Naive B cell (primary cell): ENCODE measurements at places on chromosomes 11 and 22. TPM values are rescaled to one million over a fixed set of nuclear protein-coding genes. Genes with fewer than 3 reads are reported as not detected.
A peak's percentile ranks its signal among the peaks of the same experiment; 100 is the strongest.

APOBEC3C gene
- 315 TPM for polyA plus RNA-seq

DNA sequence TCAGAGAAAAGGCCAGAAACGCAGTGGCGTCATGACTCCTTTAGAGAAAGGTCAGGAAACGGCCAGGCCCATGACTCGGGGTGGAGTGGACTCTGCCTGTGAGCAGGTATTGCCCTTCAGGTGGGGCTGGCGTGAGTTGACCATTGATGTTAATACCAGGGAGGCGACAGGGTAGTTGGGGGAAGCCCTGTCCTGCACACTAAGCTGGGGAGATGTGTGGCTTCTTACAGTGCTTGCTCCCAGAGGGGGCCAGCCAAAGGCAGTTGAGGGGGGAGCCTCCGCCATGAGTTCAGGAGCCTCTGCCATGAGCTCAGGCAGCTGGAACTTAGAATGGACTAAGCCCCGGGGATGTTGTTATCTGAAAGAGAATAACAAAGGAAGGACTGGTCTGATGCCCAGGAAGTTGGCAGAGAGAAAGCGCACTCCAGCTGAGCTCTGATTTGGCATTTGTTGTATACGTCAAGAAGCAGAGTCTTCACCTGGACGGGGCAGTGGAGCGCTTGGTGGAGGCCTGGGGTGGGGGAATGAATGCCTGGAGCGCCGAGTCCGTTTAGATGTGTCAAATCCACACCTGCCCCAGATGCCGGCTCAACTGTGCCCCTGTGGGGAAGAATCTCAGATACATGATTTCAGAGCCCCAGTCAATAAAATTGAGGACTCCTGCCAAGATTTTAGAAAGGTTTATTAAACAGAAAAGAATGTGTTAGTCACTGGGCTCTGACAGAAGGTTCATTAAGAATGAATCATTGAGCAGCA, 222.5 kb downstream of the TBC1D22A start:
- no peak overlapping the region for H3K4me3 ChIP-seq
- H3K4me1 ChIP-seq, result peaks cover 34% of the 10 kb centered on the region
- DNase-seq, result no peak
- H3K27me3 ChIP-seq, result no peaks in the 10 kb centered on the region

FBXO7 gene
- polyA plus RNA-seq, result 175 TPM

PTPRCAP gene
- polyA plus RNA-seq, result 956 TPM

- H3K4me3 ChIP-seq, result no peak overlapping the region
- H3K36me3 ChIP-seq, result no peaks in the 10 kb centered on the region
- H3K27me3 ChIP-seq, result no peaks in the 10 kb centered on the region
- DNase-seq, result no peak
- H3K27ac ChIP-seq, result no peak overlapping the region
- H3K4me1 ChIP-seq, result peaks cover 14% of the 10 kb centered on the region
Measured at GRCh38 chr11:121347813-121348212, 55.2 kb downstream of the SC5D start.

DNA sequence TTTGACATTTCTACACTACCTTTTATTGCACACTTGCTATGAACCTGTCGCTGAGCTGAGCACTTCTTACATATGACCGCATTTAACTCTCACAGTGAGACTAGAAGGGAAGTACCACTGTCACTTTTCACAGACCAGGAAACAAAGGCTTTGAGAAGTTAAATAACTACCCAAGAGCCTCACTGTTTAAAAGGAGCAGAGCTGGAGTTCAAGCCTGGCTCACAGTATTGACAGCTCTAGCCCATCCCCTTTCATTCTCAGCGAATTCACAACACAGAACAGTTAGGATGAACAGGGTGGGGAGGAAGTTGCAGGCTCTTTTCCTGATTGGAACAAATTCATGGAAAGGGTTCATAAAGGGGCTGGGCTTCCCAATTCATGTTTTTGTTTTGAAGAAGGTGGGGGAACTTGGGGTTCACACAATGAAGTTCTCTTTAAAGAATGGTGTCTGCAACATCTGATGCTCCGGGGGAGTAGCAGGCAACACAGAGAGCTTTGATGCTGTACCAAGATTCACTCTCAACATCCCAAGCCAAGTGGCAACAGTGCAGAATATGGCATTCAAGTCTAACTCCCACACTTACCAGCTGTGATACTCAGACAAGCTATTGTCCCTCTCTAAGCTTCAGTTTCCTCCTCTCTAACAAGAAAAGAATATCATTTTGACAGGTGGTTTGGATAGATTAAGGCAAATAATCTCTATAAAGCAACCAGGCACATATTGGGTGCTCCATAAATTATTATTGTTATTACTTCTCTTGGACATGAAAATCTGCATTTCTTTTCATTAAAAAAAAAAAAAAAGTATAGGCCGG, 17.2 kb downstream of the SCGB1A1 start:
- peak overlapping the region; percentile 87 for H3K27ac ChIP-seq
- H3K4me1 ChIP-seq, result peaks cover 52% of the 10 kb centered on the region
- H3K36me3 ChIP-seq, result no peaks in the 10 kb centered on the region
- H3K27me3 ChIP-seq, result no peaks in the 10 kb centered on the region

DNA sequence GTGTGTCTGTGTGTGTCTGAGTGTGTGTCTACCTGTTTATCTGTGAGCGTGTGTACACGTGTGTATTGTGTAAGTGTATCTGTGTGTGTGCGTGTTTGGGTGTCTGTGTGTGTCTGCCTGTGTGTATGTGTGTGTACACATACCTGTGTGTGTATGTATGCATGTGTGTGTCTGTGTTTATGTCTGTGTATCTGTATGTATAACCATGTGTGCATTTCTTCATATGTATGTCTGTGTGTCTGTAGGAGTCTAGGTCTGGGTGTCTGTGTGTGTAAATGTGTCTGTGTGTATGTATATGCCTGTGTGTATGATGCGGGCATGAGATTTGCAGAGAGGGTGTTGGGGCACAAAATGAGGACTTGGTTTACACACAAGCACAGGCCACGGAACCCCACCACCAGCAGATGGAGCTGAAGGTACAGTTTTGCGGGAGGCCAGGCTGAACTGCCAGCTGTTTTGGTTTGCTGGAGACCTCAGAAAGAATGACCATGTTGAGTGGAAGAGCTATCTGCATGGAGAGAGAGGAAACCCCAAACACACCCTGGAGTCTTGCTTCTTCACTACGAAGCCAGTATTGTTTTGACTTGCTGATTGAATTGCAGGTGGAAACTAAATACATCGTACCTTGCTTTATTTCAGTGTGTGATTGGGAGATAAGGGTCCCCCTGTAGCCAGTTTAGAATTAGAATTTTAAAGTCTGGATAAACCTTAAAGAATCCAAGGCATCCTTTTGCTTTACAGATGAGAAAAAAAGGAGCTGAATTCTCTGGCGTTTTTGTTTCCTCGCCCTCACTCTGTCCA, 497.2 kb downstream of the NTM start:
- no peaks in the 10 kb centered on the region for H3K27me3 ChIP-seq
- H3K27ac ChIP-seq, result no peak overlapping the region
- no peaks in the 10 kb centered on the region for H3K36me3 ChIP-seq
- no peak for DNase-seq

DNA sequence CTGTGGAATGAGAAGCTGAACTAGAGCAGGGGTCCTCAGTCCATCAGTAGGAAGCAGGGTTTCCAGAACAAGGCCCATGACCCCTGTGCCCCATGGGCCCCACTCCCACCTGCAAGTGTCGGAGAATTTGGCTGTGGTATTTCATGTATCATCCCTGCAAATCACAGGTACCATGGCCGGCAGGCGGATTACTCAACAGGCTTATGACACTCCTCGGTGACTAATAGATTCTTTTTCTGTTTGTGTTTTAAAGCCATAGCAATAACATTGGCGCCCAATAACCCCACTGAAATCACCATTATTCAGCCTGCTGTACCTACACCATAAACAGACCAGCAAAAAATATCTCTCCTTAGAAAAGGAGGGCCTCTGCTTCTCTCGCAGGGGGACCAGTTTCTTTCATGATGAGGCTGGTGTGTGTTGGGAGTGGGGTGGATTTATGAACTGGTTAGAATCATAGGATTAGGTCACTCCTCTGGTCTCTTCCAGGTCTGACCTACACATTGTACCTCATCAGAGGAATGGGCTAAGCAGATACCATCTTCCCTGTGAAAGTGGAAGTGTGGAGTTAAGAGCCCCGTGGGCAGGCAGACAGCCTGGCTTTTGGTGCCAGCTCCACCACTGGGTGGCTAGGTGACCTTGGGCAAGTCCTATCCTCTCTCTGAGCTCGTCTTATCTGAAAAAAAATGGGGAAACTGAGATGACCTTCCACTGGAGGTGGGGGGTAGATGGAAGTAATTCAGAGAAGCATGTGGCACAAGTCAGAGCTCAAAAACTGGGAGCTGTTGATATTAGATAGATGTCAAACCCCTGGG, 60.2 kb upstream of the WNT11 start:
- H3K4me1 ChIP-seq, result no peaks in the 10 kb centered on the region
- no peak overlapping the region for H3K4me3 ChIP-seq
- no peaks in the 10 kb centered on the region for H3K36me3 ChIP-seq

DNA sequence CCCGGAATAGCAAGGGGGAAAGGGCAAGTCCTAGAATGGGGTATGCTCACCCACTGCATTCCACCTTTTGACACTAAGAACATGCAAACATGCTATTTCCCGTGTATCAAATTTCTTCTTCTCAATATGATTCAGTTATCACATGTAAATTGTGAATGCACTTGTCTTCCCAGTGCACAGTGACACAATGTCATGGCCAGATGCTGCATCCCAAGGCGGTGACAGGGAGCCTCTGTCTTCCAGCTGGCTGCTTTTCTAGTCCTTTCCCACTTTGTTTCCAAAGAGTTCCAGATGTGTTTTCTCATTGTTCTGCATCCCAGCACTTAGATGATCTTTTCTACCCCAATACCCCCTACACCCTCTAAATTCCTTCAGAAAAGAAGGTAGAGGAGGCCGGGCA, 12.4 kb downstream of the SLC25A18 start:
- no peak for DNase-seq
- H3K4me1 ChIP-seq, result no peaks in the 10 kb centered on the region
- H3K27ac ChIP-seq, result no peak overlapping the region
- H3K27me3 ChIP-seq, result peaks cover 15% of the 10 kb centered on the region
- H3K36me3 ChIP-seq, result no peaks in the 10 kb centered on the region

GRCh38 chr22:39410264-39410663, 10.7 kb downstream of the TAB1 start:
- no peaks in the 10 kb centered on the region for H3K36me3 ChIP-seq
- H3K27me3 ChIP-seq, result no peaks in the 10 kb centered on the region
- H3K4me3 ChIP-seq, result no peak overlapping the region
- H3K27ac ChIP-seq, result no peak overlapping the region
- DNase-seq, result no peak

DNA sequence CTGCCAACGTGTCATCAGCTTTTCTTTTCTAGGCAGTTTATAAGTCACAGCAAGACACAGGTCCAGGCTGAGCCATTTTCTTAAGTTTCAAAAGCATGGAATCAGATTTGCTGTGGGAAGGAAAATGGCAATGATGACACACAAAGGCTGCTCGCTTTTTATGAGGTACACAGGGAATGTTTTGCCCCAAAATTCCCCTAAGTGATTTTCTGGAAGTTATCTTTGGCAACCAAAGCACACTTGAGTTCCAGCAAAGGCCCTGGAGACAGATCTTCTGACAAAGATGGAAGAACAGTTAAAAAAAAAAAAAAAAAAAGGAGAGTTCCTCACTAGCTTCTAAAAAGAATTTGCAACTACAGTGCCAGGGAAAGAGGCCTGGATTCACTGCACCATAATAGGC, 260.8 kb downstream of the LARGE1 start:
- H3K4me1 ChIP-seq, result peaks cover 21% of the 10 kb centered on the region
- peaks cover 38% of the 10 kb centered on the region for H3K36me3 ChIP-seq
- no peak overlapping the region for H3K4me3 ChIP-seq
- H3K27me3 ChIP-seq, result no peaks in the 10 kb centered on the region
- DNase-seq, result no peak
- no peak overlapping the region for H3K27ac ChIP-seq

DNA sequence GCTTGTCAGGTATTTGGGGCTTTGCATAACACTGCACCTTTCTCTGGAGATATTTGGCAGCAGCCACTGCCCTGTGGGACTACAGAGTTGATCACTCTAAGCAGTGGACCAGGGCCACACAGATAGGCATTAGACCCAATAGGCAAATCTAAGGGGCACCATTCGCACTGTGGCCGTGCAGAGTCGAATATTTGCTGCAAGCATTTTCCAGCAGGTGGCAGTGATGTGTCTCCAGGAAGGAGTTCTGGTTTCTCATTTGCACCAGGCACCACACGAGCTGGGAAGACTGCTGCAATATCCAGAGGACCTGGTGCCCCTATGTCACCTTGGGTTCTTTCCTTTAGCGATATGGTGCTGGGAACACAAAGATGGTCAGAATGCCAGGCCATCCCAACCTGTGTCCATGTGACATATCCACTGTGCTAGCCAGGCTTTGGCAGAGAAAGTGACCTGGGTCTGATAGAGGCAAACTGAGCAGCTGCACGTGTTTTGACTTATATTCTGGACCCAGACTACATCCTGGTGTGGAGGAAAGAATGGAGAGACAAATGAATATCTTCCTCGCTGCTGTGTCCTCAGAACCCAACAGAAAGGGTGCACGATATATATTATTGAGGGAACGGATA, 318.7 kb downstream of the BUD13 start:
- H3K36me3 ChIP-seq, result no peaks in the 10 kb centered on the region
- no peak overlapping the region for H3K27ac ChIP-seq
- no peak for DNase-seq

- H3K27me3 ChIP-seq, result no peaks in the 10 kb centered on the region
- no peak overlapping the region for H3K4me3 ChIP-seq
- no peaks in the 10 kb centered on the region for H3K36me3 ChIP-seq
- no peak for DNase-seq
- peaks cover 10% of the 10 kb centered on the region for H3K4me1 ChIP-seq
Measured at GRCh38 chr11:35324183-35324886, 95.0 kb downstream of the SLC1A2 start.

DNA sequence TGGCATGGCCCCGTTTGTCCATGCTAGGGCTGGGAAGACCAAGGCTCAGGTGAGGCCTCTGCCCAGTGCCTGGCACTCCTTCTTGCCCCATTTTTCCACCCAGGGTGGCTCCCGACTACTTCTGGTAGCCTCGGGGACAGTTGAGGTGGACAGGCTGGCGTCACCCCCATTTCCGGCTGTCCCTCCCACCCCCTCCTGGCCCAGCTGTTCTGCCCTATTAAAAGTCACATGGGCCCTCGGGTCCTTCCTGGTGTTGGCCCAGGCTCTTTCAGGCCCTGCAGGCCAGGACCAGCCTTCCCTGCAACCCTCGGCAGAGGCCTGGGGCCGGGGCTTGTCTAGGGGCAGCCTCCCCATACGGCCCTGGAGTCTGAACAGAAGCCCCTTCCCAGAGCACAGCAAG, 9.5 kb downstream of the CD81 start:
- DNase-seq, result no peak
- peak overlapping the region; percentile 94 for H3K4me3 ChIP-seq
- no peaks in the 10 kb centered on the region for H3K27me3 ChIP-seq

IFTAP gene
- 0.46 TPM for polyA plus RNA-seq

GRCh38 chr11:115869780-115870431, 365.7 kb upstream of the CADM1 start:
- peaks cover 9% of the 10 kb centered on the region for H3K4me1 ChIP-seq
- peaks cover 8% of the 10 kb centered on the region for H3K27me3 ChIP-seq
- H3K27ac ChIP-seq, result no peak overlapping the region
- DNase-seq, result no peak
- H3K36me3 ChIP-seq, result no peaks in the 10 kb centered on the region

CFAP68 gene
- polyA plus RNA-seq, result 21.2 TPM
